ENCODE measurements at places on chromosomes 7 and 10. TPM values are rescaled to one million over a fixed set of nuclear protein-coding genes. Genes with fewer than 3 reads are reported as not detected.
A peak's percentile ranks its signal among the peaks of the same experiment; 100 is the strongest.

- DNase-seq: no peak
Observed at GRCh38 chr7:23026164-23026563, 12.2 kb upstream of the HYCC1 start.

SEMA3D gene
- total RNA-seq: 1.8 TPM

BMPR1A gene
- 43.8 TPM for total RNA-seq

GRCh38 chr10:92200564-92200963 is 90.3 kb downstream of the CPEB3 start:
- DNase-seq: no peak

ZNF33B gene
- total RNA-seq: 16.3 TPM

GRCh38 chr7:102147008-102147407 is 139.7 kb upstream of the SH2B2 start:
- peak; percentile 69 for DNase-seq

Measured in left ventricle myocardium inferior (tissue), 1 donor.